ENCODE measurements at places on chromosomes 12 and 14.

DNA sequence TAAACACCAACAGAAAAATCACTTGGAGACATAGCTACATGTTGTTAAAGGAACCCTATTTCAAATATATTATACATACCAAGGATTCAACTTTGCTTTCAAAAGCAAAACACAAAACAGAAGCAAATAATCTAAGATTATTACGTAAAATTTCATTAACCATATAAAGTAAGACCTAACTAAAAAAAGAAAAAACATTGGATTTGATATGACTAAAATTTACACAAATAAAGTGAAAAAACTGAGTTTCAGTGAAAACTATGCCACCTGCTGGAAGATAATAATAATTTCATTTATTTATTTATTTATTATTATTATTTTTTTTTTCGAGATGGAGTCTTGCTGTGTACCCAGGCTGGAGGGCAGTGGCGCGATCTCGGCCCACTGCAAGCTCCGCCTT, 45.2 kb downstream of the WDHD1 start:
- DNase-seq = no peak

DNA sequence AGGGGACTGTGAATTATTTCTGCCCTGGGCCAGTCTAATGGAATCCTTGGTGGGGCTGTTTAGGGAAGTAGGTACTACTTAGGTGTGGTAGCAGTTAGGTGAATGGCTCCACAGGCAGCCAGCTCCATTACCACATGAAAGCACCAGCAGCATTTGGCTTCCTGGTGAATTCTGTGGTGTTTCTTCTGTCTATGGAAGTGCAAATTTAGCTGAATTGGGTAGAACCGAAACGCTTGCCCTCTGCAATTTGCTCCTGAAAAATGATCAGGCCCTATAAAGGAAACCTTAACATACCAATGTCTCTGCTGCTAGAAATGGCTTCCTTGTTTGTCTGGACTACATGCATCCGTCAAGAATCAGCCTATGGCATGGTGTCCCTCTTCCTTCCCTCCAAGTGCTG, 16.4 kb downstream of the FLRT2 start:
- no peak for DNase-seq

DNA sequence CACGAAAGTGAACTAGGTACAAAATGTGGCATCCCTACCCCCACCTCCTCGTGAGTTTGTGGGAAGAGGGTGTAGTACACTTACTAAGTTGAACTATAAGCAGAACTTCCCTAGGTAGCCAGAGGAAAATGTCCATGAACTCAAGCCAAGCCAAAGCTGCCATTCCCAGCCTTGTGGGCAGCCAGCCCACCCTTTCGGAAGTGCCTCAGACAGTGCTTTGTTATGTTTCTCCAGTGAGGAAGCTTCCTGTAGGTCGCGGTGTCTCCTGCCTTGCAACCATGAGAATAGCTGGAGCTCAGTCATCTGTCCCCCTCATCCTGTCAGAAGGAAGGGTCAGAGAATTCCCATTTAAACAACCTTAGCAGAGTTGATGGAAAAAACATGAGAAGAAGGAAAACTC, 266.9 kb downstream of the DUSP6 start:
- no peak for DNase-seq

- DNase-seq = peak; percentile 66
Measured at GRCh38 chr12:93569656-93570551, 2.6 kb upstream of the SOCS2 start.

Measured in stimulated activated CD4-positive, alpha-beta T cell treated with anti-CD3 and anti-CD28 coated beads, Interleukin-15, amount 100 ng/mL, for 48 hours (primary cell).